ENCODE measurements at places on chromosomes 6 and 20.

GRCh38 chr20:62143957-62144825 is 622 bp downstream of the SS18L1 start:
- DNase-seq: peak; percentile 36

DNA sequence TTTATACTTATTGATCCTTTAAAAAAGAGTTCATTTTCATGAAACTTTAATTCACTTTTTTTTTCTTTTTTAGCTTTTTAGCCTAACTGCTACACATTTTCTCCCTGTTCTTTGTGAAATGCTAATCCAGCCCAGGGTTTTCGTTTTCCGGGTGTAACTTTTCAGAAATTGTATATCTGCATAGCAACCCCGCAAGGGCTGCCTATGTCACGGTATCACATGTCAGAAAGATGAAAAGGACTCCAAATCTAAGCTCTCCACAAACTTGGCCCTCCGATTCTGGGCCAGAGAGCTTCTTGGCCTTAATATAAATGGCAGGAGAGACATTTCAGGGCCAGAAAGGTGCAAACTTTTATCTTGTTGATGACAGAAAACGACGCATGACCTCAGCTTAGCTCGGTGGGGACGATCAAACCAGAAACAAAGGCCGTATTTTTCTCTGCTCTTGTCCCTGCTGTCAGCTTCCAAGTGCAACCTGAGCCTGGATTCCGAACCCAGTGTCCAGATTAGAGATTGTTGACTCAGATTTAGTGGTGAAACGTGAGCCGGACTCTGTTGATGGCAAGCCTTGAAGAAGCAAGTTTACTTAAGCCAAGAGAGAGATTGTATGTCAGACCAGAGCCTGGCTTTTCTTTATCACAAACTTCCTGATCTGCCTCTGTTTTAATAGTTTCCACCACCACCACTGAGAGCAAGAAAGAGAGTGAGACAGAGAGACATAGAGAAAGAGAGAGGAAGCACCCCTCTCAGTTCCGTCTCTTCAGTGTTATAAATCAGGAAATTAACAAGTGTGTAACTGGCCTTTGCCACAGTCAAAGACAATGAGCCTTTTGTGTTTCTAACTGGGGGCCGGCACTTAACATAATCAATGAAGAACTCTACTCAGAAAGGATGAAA is 157.8 kb downstream of the SCML4 start:
- no peak for DNase-seq

DNA sequence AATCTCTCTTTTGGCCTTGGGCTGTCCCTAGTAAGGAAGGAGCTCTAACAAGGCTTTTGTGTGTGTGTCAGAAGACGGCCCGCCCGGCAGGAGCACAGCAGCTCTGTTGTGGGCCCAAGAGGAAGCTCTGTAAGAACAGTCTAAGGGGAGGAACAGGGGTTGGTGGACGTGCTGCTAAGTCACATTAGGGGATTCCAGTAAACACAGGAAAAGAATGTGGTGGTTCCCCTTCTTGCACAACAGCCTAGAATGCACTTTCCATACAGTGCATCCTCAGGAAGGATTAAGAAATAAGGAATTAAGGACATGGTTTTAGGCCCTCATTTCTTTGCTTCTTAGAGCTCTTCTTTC is 114.5 kb downstream of the RNF144B start:
- no peak for DNase-seq

GRCh38 chr20:33232486-33233072 is 3.2 kb upstream of the BPIFA1 start:
- no peak for DNase-seq

DNA sequence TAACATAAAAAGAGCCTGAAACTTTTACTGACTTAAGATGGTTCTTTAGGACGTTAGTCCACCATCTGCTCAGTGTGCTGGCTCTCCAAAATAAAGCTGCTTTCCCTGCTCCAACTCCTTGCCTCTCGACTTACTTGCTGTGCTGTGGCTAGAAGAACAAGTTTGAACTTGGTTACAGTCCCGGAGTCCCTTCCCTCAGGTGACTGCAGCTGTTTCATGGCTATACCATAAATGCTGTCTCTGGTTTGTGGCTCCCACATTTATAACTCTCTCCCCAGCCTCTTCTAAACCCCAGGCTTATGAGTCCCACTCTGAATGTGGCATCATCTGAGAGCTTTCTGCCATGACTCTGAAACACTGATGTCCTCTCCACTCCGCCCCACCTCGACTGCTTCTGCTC is 306.4 kb upstream of the PRND start:
- no peak for DNase-seq

- DNase-seq: no peak
These were observed 14.0 kb upstream of the LOC128125822 start for GRCh38 chr6:63558278-63558677.

GRCh38 chr20:57399587-57400155 is 8.5 kb downstream of the RBM38 start:
- DNase-seq: peak; percentile 29

- DNase-seq: no peak
These were observed 24.5 kb downstream of the NCOA7 start for GRCh38 chr6:125815080-125815910.

- DNase-seq: no peak
These were observed 232.2 kb downstream of the SYNDIG1 start for GRCh38 chr20:24701668-24702067.

- DNase-seq: no peak
These were observed 140.4 kb upstream of the CITED2 start for GRCh38 chr6:139514819-139515218.

- DNase-seq: peak; percentile 16
These were observed 13.2 kb downstream of the SYTL3 start for GRCh38 chr6:158662954-158663624.

- no peak for DNase-seq
These were observed 292.8 kb downstream of the CLIC5 start for GRCh38 chr6:45722876-45723275.

GRCh38 chr6:129490521-129491255 is 219.3 kb downstream of the ARHGAP18 start:
- DNase-seq: peak; percentile 73

- DNase-seq: no peak
These were observed 176.8 kb downstream of the NFATC2 start for GRCh38 chr20:51365670-51366069.

DNA sequence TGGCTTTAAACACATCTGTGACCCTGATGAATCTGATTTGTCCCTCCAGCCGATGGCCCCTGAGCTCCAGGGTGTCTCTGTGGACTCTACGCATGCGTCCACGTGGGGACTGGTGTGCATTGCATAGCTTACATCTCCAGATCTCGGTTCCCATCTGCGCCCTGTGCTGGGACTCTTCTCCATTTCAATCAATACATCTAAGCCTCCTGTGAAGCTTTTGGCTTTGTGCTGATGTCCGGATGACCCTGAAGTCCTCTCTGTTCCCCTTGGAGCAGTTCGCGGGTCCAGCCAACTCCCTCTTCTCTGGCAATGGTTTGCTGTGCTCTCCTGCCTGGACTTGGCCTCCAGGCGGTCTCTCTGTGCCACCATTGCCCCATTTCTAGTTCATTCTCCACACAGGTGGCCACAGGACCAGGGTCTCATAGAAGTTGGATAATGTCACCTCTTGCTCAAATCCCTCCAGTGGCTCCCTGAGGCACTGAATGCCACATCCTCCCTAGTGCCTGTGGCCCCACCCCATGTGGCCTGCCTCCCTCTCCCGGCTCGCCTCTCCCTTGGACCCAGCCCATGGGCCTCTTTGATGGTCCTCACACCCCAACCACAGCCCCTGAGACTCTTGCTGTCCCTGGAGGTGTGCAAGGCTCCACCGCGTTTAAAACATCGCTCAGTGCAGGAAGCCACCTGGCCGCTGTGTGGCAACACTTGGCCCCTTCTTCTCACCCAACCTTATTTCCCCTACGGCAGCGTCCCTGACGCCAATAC is 155.4 kb downstream of the SYCP2 start:
- DNase-seq: no peak

- no peak for DNase-seq
These were observed 124.2 kb upstream of the FAM83B start for GRCh38 chr6:54722328-54722727.

- DNase-seq: no peak
These were observed 518.8 kb downstream of the GRIK2 start for GRCh38 chr6:101912311-101912710.

All from stimulated activated naive CD4-positive, alpha-beta T cell (primary cell).